ENCODE measurements at places on chromosomes 7 and 10. TPM values are rescaled to one million over a fixed set of nuclear protein-coding genes. Genes with fewer than 3 reads are reported as not detected.

GRCh38 chr7:149824301-149824741 is 13.9 kb upstream of the ZNF862 start:
- DNase-seq, result no peak

GRCh38 chr7:81447351-81447952 is 322.4 kb downstream of the HGF start:
- no peak for DNase-seq

DNA sequence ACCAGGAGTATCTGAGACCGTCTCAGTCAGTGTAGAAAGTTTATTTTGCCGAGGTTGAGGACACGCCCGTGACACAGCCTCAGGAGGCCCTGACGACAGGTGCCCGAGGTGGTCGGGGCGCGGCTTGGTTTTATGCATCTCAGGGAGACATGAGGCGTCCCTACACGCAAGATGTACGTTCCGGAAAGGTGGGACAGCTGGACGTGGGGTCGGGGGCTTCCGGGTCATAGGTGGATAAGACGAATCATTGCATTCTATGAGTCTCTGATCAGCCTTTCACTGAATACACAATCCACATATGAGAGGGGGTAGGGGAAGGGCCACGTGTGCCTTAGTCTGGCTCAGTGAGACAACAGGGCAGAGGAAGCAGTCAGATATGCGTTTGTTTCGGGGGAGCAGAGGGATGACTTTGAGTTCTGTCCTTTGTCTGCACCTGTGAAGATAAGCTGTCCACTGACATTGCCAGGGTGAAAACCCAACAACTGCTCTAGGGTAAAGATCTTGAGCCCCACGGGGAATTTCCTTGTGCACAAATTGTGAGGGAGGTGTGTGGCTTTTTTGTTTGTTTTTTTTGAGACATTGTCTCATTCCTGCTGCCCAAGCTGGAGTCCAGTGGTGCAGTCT is 66.2 kb downstream of the DNAJB6 start:
- no peak for DNase-seq

Gene PRR15
- not detected for total RNA-seq

- no peak for DNase-seq
Measured at GRCh38 chr7:29042824-29043231, 84.7 kb upstream of the TRIL start.

DNA sequence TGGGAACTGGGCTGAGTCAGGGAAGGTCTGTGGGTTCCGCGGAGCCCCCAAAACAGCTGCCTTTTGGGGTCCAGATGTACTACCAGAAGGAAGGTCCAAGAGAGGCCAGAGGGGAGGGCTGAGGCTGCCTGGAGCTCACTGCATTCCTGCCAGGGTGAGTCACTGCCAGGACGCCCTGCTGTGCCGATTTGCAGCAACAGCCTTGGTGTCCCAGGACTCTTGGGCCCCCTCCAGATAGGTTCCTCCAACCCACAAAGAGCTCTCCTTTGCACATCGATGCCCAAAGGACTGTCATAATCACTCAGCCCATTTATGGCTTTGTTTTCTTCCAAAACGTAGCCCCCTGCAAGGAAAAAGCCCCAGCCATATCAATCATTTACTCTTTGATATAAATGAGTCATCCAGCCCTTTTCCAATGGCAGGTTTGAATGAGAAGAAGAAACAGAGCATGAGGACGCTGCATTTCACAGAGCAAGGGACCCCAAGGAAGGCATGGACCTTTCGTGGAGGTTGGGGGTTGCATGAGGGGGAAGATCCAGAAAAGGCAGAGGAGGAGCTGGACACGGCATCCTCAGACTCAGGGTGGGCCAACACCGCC is 32.2 kb upstream of the COL13A1 start:
- no peak for DNase-seq

DNA sequence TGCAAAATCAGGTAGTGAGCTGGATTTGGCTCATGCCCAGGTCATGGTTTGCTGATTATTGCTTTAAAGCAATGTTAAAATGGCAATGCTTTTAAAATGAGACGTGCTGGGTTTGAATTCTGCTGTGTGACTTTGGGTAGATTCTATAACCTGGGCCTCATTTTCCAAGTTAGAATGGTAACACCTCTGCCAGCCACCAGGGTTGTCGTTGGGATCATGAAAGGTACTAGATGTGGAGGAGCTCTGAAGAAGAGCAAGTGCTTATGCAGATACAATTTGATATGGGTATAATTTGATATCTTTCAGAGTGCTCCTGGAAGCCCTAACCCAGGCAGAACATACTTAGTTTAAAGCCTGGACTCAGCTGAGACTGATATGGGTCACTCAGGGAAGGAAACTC is 60.0 kb downstream of the EVX1 start:
- no peak for DNase-seq

DNA sequence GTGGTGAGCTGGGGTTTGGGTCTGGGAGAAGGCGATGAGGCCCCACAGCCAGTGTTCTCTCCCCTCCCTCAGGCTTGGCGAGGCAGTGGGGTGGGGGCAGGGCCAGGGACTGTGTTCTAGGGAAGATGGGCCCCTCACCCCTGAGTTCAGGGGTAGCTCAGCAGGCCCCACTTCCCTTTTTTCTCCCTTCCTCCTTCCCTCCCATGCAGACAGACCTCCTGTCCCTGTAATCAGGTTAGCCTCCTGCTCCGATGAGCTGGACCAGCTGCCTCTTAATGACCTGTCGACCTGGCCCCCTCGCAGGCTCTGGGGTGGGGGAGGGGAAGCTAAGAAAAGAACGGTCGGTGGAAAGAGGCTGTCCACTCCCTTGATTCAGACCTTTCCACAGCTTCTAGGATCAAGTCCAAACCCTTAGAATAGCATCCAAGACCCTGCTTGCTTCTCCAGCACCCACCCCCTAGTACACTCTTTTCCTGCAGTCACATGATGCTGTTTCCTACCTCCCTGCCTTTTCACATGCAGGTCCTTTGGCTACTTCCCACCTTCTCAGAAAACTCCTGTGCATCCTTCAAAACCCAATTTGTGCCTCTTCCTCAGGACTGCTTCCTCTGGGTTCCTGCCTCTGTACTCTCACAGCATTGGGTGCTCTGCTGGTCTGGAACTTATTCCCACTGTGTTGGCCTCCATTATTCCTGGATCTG is 64.1 kb downstream of the ZMIZ1 start:
- no peak for DNase-seq

Gene SUGCT
- 1.7 TPM for total RNA-seq

GRCh38 chr7:40310258-40310657 is 175.5 kb downstream of the SUGCT start:
- no peak for DNase-seq

Gene ARHGEF35
- 4.8 TPM for total RNA-seq

GRCh38 chr7:84175461-84175860 is 19.1 kb downstream of the SEMA3A start:
- DNase-seq, result no peak

- peak; percentile 18 for DNase-seq
Measured at GRCh38 chr7:522071-522950, 2.7 kb upstream of the PDGFA start.

DNA sequence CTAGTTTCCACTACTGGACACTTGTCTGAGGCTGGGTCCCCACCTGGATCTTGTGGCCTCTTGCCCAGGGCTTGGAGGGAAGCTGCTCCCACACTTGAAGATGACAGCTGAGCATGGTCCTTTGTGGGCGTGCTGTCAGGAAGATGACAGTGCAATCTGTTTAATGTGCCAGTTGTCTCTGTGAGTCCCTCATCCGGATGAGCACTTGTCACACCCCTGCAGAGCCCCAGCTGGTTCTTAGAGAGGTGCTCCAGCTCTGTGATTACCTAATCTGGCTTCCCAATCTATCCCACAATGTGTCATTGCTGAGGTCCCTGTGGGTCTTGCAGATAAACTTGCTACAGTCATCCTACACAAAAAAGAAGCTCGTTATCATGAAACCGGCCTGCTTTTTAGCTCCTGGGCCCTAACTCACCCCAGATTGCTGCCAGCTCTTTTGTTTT is 34.8 kb upstream of the CCSER2 start:
- DNase-seq, result no peak

Gene FRMD4A
- total RNA-seq, result 2.4 TPM

- DNase-seq, result no peak
Measured at GRCh38 chr10:131647789-131648188, 253.0 kb upstream of the PPP2R2D start.

Gene C1QL3
- not detected for total RNA-seq

All from CD4-positive, alpha-beta memory T cell (primary cell).